Neural crest cell (in vitro differentiated cells): ENCODE measurements at places on chromosomes 2 and 18.

DNA sequence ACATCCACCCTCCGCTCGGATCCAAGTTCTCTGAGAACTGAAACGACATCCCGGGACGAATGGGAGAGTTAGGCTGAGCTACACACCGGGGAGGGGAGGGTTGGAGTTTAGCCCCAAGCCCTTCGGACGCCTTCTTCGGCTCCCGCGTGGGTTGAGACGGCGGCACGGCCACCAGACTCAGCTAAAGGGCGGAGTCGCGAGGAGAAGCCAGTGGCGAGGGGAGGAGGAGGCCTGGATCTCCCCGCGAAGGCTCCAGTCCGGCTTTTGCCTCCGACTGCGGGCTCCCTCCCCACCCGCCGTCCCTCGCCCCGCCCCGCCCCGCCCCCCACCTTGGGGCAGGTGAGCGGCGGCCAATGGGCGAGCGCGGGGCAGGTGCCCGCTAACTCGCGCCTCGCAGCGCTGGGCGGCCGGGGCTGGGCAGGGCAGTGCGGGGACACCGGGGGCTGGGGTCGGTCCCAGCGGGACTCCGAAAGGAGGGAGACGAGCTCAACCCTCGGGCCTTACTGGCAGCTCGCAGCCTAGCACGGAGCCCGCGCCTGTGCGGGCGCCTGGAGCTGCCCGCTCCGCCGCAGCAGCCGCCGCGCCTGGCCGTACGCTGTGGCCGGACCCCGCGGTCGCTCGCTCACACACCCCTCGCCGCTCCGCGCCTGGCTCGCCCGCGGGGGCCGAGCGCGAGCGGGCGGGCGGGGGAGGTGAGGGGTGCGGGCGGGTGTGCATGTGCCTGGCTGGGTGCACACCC, at the start of gene EMX1:
Gene EMX1 (plus strand): TSS at position 382 of the 739 bp plus-strand sequence. CDS start 334 bp downstream, at position 716.
- H3K4me1 ChIP-seq: peaks cover 9% of the 10 kb centered on the region
- peak within 1 kb of the TSS; percentile 44 for H3K4me3 ChIP-seq
- no peak within 1 kb of the TSS for H3K27ac ChIP-seq
- H3K36me3 ChIP-seq: no peaks in the 10 kb centered on the region

DNA sequence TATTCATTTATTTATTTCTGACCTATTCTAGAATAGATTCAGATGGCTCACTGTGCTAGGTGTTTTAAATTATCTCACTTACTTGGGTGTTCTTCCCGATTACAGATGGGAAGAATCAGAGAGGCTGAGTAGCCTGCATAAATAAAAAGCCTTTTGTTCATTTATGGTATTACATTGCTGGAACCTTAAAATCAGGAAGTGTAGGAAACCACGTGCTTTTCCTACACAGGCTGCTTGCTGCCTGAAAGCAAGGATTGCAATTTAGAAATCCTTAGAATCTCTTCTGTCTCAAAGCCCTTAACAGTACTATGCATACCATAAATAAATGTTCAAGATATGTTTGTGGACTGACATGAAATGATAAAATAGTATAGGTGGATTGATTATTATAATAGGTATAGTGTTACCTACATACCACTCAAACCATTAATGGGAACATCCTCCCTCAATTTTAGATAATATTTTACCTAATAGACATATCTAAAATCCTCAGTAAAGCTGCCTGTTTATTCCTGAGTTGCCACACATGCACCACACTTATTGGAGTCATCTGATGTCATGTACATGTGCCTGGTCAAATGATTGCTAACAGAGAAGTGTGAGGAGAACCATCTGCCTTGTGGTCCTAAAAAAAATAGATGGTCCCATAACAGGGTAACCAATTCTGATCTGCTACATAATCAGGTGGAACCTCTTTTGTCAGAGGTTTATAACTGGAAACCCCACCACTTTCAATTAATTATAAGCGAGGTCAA, 73.5 kb upstream of the C2orf15 start:
- H3K4me3 ChIP-seq: no peak overlapping the region
- DNase-seq: no peak

- no peak overlapping the region for H3K27ac ChIP-seq
- no peak overlapping the region for H3K4me3 ChIP-seq
- no peak for DNase-seq
- no peaks in the 10 kb centered on the region for H3K36me3 ChIP-seq
- peaks cover 14% of the 10 kb centered on the region for H3K4me1 ChIP-seq
Measured at GRCh38 chr2:127770973-127771735, 39.8 kb downstream of the WDR33 start.

DNA sequence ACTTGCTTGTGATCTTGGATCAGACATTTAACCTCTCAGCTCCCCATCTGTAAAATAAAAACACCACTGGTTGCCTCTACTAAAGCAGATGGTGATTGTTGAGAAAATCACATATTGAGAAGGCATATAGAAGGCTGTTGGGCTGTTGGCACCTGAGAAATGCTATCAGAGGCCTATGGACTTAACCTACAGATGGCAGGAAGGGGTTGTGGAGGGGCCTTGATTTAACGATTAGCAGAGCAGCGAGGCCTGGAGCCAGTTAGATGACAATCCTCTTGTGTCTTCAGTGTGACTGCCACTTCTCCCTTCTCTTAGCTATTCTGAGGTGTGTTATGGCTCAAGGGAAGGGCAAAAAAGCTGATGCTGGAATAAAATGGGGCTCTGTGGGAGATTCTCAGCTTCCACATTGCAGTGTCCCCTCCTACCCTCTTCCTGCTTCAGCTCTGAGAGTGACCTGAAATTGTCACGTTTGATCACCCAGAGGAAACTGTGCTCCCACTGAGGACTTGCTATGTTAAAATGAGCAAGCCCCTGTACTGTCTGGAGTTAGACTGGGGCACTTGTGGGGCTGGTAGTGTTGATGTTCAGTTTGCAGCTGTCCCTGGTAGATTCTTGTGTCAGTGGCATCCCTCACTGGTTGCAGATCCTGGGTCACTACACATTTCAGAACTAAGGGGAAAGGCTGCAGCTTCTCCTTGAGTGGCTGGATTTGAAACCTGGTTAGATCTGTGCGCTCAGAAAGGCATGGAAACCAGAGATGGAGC, 31.5 kb downstream of the CXCR4 start:
- no peak overlapping the region for H3K27ac ChIP-seq
- no peaks in the 10 kb centered on the region for H3K36me3 ChIP-seq
- H3K4me1 ChIP-seq: peaks cover 34% of the 10 kb centered on the region
- H3K27me3 ChIP-seq: no peaks in the 10 kb centered on the region
- no peak for DNase-seq

- H3K27me3 ChIP-seq: peaks cover 83% of the 10 kb centered on the region
- peak; percentile 16 for DNase-seq
- H3K4me3 ChIP-seq: peak overlapping the region; percentile 93
- H3K36me3 ChIP-seq: peaks cover 5% of the 10 kb centered on the region
- H3K27ac ChIP-seq: no peak overlapping the region
Measured at GRCh38 chr18:31041271-31042083, 1.1 kb downstream of the DSC3 start.

- DNase-seq: no peak
- H3K36me3 ChIP-seq: peaks cover 5% of the 10 kb centered on the region
- H3K27me3 ChIP-seq: no peaks in the 10 kb centered on the region
- no peaks in the 10 kb centered on the region for H3K4me1 ChIP-seq
- no peak overlapping the region for H3K4me3 ChIP-seq
Measured at GRCh38 chr2:241874277-241874925, 4.9 kb downstream of the RTP5 start.

DNA sequence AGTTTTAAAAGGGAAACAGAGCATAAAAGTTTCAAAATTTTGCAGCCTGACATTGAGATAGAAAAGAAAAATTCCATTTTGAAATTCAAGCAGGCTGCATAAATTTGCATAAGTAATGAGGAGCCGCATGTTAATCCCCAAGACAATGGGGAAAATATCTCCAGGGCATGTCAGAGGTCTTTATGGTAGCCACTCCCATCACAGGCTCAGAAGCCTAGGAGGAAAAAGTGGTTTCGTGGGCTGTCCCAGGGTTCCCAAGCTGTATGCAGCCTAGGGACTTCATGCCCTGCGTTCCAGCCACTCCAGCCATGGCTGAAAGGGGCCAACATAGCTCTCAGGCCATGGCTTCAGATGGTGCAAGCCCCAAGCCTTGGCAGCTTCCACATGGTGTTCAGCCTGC, 108.8 kb downstream of the SLC4A10 start:
- DNase-seq: no peak
- H3K27ac ChIP-seq: no peak overlapping the region
- no peaks in the 10 kb centered on the region for H3K36me3 ChIP-seq
- no peaks in the 10 kb centered on the region for H3K27me3 ChIP-seq
- no peak overlapping the region for H3K4me3 ChIP-seq
